ENCODE measurements at places on chromosomes 1 and 21. TPM values are rescaled to one million over a fixed set of nuclear protein-coding genes. Genes with fewer than 3 reads are reported as not detected.

- DNase-seq: peak; percentile 86
Observed at GRCh38 chr1:154607609-154608396, at the start of gene ADAR. ADAR (minus strand) TSS chr1:154608186; CDS start chr1:154608006, 180 bp downstream.

GRCh38 chr1:91653183-91653582, 152.5 kb downstream of the CDC7 start:
- no peak for DNase-seq

GRCh38 chr1:229344139-229344538, 1.3 kb upstream of the CCSAP start:
- DNase-seq: no peak

GRCh38 chr1:68384321-68384813, 65.4 kb downstream of the RPE65 start:
- no peak for DNase-seq

- DNase-seq: no peak
Observed at GRCh38 chr1:63128556-63128955, 193.8 kb upstream of the FOXD3 start.

- DNase-seq: no peak
Observed at GRCh38 chr1:242723044-242723716, 198.7 kb upstream of the PLD5 start.

GRCh38 chr1:55582084-55582483, 366.9 kb upstream of the USP24 start:
- DNase-seq: no peak

- no peak for DNase-seq
Observed at GRCh38 chr21:44872323-44872648, 1.2 kb downstream of the PTTG1IP start.

DNA sequence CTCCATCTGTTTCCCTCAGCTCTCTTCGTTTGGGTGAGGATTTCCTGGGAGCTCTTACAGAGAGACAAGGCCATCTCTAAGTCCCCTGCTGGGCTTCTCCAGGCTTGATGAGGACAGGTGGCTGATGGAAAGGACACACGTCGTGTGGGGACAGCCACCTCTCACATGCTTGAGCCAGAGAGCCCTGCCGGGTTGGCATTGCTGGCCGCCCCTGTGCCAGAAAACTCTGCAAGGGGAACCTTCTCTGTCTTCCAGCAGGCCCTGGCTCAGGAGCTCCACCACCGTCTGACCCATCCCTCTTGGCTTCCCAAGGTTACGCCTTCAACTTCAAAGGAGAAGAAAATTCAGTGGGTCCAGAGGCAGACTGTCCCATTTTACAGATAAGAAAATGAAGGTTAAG, 82.8 kb downstream of the CASZ1 start:
- DNase-seq: no peak

- no peak for DNase-seq
Observed at GRCh38 chr1:115507901-115508300, 133.9 kb upstream of the VANGL1 start.

- no peak for DNase-seq
Observed at GRCh38 chr21:40671716-40672115, 175.2 kb downstream of the DSCAM start.

Gene MIXL1
- total RNA-seq: not detected

Gene PDPN
- not detected for total RNA-seq

Gene ZNF593OS
- not detected for total RNA-seq

Gene CD53
- total RNA-seq: 313 TPM

Gene MPL
- total RNA-seq: not detected

Gene S100A7A
- not detected for total RNA-seq
